ENCODE measurements at places on chromosomes 16 and 17.

GRCh38 chr17:42980766-42981397, 517 bp downstream of the RUNDC1 start:
- DNase-seq, result peak; percentile 56

- no peak for DNase-seq
Observed at GRCh38 chr16:86200722-86201121, 301.8 kb downstream of the IRF8 start.

- DNase-seq, result no peak
Observed at GRCh38 chr16:80375973-80376372, 164.8 kb upstream of the DYNLRB2 start.

DNA sequence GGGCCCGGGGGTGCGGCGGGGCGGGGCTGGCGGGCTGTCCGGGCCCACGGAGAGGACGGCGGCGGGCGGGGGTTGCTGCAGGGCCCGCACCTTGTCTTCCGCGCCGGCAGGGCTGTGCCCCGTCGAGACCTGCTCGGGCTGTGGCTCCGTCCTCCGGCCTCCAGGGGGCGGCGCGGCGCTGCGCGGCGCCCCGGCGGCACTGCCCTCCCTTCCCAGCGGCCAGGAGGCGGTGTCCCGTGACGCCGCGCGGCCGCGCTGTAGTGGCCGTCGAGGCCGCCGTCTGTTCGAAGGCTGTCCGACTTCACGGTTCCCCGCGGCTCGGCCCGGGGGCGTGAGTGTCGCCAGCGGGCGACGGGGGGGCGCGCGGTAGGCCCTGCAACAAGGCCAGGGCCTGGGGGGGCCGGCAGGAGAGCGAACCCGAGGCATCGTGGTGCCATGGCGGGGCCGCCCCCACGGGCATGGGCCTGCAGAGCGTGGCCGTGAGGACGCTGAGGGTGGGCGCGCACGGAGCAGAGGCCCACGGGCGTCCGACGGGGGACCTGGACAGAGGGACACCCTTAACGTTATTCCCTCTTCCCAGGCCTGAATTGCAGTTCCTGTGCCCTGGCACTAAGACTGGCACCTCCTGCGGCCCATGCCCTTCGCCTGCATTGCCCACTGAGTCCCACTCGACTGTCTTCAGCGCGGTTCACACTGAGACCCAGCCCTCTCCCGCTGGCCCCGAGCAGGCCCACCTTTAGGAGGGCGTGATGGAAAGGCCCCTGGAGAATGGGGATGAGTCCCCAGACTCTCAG, at the start of gene PLEKHG4:
PLEKHG4 (plus strand) TSS at position 237 of the 794 bp plus-strand sequence; CDS start at position 750, 513 bp downstream.
- DNase-seq, result peak; percentile 70

DNA sequence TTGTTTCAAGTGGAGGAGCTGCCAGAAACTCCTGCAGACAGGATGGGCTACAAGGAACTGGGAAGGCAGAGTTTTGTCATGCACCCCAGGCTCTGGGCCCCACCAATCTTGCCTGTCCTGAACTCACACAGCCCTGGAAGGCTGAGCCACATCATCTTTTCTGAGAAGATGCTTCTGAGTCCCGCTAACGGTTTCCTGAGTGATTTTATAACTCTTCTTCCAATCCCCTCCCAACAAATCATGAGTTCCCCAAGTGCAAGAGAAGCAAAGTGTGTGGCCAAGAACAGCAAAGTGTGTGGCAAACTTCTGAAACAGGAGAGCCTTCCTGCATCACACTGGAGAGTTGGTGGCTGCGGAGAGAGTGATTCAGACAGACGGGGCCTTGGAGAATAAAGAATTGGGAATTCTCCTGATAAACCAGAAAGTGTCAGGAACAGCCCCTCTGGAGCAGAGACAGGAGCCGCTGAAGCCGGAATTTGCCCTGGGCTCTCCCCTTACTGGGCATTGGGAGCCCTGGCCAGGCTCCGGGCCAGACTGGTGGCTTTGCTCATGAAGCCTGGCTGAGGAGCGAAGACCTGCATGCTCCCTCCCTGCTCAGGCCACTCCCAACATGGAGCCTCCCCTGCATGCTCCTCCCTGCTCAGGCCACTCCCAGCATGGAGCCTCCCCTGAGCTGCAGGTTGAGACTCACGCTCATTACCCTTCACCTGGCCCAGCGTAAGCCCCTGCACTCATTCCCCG, 47.2 kb downstream of the PITPNM3 start:
- DNase-seq, result no peak
